ENCODE measurements at places on chromosomes 2 and 18.

GRCh38 chr2:16674154-16674553, 8.5 kb upstream of the CYRIA start:
- DNase-seq: no peak

DNA sequence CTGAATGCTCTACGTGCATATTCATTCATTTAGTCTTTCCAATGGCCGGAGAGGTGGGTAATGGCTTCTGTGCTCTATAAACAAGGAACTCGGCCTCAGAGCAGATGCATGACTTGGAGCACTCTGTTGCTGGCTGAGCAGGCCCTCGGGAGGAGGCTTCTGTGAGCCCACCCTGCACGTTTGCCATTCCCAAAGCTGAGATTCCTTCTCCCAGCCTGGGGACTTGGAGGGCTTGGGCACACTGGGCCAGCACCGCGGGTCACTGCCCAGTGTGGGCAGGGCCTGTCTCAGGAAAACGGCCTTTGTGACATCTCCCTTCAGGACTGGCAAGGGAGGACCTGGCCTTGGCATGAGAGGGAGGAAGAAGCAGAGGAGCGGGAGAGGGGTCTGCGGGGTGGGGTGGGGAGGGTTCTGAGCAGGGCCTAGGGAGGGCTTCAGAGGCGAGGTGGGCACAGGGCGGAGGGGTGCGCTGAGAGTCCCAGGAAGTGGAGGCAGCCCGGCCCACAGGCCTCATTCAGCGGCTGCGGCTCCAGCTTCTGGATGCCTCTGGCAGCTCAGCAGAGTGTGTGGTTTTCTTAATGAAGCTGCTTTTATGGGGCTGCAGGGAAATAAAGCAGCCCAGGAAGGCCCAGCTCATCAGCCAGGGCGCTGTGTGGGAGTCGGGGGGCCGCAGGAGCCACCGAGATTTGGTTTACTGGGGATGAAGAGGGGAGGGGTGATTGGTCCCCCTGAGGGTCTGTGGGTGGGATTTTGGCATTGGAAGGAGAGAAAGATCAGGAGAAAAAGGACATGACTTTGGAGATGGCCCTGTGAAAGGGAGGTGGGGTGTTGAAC, 51.7 kb upstream of the OTOF start:
- DNase-seq: no peak

GRCh38 chr18:67043276-67043675, 439.4 kb upstream of the CDH19 start:
- DNase-seq: no peak

GRCh38 chr18:13620206-13620672, 106.1 kb downstream of the FAM210A start:
- no peak for DNase-seq

DNA sequence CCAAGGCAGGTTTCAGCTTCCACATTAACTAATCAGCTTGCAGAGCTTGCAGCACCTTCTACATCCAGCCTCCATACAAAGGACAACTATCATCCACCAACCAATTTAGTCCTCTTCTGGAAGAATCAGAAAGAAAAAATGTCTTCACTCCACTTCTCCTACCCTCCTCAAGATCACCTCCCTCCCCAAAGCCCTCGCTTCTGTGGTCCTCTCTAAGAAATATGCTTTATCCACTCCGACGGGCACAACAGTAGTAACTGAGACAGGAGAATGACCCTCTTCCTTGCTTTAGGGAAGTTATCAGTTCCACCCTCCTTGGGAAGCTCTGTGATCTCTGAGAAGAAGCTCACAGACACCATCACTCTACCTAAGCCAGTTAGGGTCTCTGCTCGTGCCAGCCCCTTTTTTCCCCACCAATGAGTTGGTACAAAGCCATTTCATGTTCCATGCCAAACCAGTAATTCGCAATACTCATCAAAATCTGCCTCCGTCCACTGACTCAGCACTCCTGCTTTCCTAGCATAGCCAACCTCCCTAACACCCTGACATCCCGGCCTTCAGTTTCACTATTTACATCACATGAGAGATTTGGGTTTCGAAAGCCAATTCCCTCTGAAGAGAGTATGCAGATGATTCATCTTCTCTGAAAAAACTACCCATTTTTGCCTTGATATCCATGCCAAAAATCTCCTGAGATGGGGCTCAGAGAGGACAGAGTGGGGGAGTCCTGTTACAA, 114.1 kb upstream of the PKDCC start:
- no peak for DNase-seq

DNA sequence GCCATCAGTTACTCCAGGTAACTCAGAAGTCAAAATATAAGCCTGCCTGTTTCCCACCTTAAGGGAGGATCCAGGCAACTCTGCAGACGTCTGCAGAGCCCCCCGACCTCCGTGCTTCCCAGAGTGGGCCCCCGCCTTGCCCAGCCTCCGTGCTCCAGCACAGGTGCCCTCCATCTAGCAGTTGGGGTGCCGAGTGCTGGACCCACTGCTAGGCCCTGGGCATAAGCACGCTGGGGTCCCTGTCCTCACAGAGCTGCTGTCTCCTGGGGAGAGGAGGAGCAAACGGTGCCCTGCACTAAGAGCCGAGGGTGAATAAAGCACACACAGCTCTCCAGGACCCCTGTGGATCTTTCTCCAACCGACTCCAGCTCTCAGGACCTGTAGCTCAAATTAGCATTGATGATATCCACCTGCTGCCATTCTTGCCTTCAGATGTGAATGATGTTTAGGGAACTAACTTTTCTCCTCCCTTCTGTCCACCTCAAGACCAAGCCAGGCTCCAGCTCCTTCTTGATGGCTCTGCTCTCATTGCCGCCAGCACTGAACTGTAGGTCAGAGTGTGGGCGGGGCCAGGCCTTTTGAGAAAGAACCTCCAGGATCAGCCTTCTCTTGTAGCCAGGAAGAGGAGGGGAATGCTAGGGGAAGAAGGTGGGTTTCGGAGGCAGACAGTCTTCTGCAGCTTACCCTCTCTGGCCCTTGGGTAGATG, 121.2 kb downstream of the SMAD7 start:
- no peak for DNase-seq

- DNase-seq: no peak
Observed at GRCh38 chr2:86020984-86021383, 84.7 kb downstream of the POLR1A start.

DNA sequence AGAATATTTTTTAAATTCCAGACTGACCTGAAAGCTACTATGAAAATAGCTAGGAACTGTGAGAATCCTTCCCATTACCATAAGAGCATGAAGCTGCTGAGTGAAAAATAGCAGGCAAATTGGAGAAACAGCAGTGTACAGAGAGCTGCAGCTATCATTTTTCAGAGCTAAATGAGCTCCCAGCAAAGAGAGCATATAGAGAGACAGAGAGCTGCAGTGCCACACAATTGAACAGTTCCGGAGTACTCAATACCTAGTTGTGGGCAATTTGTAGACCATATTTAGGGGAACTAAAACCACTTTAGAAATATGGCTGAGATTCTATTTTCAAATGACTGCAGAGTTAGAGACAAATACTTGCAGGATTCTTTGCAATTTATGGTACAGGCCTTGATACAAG, 645.3 kb downstream of the STK39 start:
- no peak for DNase-seq
